ENCODE measurements at places on chromosomes 1 and 21.
A peak's percentile ranks its signal among the peaks of the same experiment; 100 is the strongest.

DNA sequence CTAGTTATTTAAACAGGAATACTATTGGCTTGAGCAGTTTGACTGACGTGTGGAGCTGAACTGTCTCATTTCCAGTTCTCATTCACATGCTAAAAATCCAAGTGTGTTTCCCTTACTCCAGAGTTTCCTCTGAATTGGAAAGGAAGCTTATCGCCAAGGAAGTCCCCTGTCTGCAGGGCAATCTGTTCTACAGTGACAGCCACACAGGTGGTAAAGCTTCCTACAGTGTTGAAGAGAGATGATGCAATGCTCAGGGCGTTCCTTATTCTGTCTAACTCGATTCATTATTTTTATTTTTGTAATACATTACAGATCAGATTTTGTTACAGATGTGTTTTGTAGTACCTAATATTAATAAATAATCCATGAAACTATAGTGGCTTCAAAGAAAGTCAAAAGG, 41.3 kb downstream of the ADAMTS5 start:
- DNase-seq, result no peak

GRCh38 chr1:56450004-56450666, 129.2 kb downstream of the PLPP3 start:
- DNase-seq, result no peak

GRCh38 chr21:45920824-45921600, 60.6 kb upstream of the COL6A1 start:
- no peak for DNase-seq

DNA sequence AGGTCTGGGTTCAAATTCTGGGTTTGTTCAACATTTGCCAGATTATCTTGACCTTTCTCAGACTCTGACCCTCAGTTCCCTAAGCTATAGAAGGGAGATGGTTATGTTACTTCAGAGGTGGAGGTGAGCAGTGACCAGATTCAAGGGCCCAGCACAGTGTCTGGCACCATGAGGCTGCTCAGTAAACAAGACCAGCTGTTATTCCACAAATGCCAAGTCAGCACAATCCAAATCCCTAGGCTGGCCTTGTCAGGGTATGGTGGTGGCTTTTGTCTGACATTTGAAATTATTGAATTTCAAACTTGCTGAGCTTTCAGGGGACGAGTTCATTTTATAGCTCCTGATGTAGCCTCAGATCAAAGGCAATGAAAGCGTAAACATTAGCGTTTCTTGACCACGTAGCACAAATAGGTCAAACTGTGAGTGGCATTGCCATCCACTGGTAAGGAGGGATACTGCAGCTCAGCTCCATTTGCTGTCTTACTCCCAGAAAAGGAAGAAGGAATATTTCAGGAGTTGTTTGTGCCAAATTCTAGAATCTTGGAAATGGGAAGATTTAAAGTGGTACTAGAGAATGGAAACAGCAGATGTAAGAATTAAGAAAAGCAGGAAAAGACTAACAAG, 94.3 kb upstream of the EDN2 start:
- DNase-seq, result no peak

GRCh38 chr1:180528868-180529470, 26.6 kb upstream of the ACBD6 start:
- no peak for DNase-seq

GRCh38 chr1:87867626-87868025, 538.9 kb downstream of the LMO4 start:
- DNase-seq, result no peak

DNA sequence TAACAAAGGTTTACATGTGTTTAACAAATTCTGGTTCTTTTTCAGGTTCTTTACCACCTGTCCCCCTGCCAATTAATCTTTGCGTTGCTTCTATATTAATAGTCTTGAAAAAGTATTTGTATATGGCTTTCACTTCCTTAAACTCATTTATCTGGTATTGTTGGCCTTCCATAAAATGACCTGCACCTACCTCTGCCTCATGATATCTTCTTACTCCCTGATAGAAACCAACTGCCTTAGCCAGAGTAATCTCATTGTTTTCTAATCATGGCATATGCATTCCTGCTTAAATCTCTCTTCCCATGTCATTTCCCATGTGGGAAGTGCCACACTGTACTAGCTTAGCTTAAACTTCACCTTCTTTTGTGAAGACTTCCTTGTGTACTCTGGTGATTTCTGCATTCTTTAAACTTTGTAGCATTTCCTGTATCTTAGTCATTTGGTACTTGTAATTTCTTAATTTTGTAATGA, 8.7 kb downstream of the SMG7 start:
- DNase-seq, result no peak

GRCh38 chr1:179229214-179230140, at the start of gene ABL2:
ABL2 (minus strand) TSS chr1:179229677; CDS start chr1:179229397, 280 bp downstream.
- DNase-seq, result peak; percentile 56

- no peak for DNase-seq
Measured at GRCh38 chr1:61332796-61333195, 250.4 kb downstream of the NFIA start.

DNA sequence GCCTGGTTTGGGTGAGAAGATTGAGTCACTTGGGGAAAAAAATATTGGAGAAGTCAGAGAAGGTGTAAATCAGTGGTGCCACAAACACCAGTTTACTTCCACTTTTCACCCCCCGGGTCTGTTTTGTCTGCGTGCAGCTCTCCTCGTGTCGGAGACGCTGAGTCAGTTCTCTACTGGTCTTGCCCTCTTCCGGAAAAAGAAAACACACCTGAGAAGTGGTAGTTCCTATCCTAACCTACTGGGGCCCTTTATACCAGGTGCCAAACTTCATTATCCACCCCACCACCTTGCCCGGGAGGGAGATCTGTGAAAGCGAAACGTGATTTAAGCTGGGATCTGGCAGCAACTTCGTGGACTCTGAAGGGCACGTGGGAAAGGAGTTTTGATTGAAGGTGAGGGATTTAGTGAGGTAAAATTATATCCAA, 855 bp upstream of the IVNS1ABP start:
- peak; percentile 37 for DNase-seq

DNA sequence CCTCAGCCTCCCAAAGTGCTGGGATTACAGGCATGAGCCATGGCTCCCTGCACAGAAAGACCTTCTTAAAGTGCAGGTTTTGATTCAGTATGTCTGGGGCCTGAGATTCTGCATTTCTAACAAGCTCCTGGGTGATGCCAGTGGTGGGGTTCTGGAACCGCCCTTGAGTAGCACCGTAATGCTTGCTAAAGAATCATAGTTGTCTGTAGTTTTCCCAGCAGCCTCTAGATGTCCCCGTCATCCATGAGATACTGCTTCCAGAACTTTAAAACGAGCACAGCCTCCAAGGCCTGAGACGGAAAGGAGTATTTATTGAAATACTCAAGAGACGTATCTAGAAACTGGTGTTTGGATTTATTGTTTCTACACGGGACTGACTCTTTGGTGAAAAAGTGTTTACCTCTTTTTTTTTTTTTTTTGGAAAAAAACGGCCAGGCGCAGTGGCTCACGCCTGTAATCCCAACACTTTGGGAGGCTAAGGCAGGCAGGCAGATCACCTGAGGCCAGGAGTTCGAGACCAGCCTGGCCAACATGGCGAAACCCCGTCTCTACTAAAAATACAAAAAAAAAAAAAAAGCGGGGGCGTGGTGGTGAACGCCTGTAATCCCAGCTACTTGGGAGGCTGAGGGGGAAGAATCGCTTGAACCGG, 2.6 kb upstream of the TOR3A start:
- DNase-seq, result peak; percentile 71

DNA sequence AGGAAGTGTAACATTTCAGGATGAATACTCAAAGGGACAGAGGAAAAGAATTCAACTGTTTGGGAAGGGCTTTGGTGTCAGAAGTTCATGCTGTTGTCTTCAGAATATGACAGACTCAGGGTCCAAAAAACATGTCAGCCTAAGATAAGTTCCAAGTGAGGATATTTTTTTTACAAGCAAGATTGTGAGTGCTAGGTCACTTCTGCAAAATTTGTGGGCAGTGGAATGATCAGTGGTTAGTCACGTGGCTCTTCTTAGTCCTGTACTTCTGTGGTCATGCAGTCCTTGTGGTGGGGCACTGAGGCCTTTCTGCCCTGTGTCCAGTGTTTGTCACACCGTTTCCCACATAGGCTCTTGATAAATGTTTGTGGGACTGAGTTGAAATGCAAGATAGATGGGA, 5.2 kb downstream of the RGL1 start:
- DNase-seq, result no peak

- no peak for DNase-seq
Measured at GRCh38 chr1:244303610-244303969, 148.1 kb downstream of the ADSS2 start.

DNA sequence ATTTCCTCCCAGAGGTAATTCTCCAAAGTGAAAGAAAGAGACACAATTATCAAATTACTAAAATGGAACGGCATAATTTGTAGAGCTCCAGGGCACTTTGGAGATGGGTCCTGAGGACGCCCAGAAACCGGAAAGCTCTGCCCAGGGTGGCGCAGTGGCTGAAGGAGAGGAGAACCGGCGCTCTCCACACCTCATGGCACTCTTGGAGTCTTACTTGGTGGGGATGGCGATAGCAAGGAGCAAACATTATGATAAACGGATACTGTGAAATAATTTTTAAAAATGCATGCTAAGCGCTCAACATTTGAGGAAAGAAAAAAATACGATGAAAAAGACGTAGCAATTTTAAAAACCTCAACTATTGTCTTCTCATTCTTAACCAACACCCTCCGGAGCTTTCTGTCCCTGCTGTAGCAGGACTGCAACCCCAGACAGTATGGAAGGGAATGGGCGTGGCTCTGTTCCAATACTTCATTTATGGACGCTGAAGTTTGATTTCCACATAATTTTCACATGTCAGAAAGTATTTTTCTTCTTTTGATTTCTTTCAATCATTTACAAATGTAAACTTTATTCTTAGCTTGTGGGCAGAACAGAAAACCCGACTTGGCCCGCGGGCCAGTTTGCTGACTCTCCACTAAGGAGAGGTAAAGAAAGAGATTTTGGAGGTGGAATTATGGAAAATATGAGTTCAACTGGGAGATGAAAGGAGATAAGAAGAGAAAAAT, 1.1 kb downstream of the S100A11 start:
- DNase-seq, result no peak

- DNase-seq, result no peak
Measured at GRCh38 chr1:31580513-31580870, 4.2 kb downstream of the TINAGL1 start.

DNA sequence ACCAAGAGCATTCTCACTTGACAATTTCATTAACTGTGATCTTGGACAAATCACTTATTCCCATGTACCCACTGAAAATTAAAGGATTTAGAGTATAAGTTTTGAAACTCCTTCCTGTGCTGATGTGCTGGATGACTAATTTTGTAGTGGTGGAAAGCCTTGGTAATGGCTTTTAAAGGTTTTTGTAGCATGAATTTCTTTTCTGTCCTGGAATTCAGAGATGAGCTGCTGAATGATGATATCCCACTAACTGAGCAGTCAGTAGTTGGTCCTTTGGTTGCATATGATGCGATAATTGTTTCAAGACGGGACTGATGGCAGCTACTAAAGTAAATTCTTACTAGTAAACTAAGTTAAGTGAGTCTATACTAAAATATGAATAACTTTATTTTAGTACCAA, 5.2 kb downstream of the RPL5 start:
- DNase-seq, result no peak

DNA sequence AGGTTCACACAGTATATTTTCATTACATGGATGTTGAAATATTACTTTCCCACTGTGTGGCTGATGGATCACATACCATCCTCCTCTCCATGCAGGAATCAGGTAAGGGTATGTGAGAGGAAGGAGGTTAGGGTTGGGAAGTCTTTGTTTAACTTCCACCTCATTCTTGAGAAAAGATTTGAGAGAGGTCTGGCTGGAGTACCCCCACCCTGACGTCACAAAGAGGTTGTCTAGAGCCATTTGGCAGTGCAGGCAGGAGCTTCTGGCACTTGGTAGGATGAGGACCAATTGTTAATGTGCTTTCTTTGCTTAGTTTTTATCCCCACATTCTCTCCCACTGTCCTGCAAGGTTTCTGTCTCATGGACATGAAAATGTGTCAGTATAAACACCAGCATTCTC, 356.6 kb downstream of the DSCAM start:
- DNase-seq, result no peak

- peak; percentile 4 for DNase-seq
Measured at GRCh38 chr1:99397029-99397428, 132.7 kb downstream of the PLPPR4 start.

GRCh38 chr1:160432371-160432786, 32.0 kb downstream of the VANGL2 start:
- DNase-seq, result no peak

DNA sequence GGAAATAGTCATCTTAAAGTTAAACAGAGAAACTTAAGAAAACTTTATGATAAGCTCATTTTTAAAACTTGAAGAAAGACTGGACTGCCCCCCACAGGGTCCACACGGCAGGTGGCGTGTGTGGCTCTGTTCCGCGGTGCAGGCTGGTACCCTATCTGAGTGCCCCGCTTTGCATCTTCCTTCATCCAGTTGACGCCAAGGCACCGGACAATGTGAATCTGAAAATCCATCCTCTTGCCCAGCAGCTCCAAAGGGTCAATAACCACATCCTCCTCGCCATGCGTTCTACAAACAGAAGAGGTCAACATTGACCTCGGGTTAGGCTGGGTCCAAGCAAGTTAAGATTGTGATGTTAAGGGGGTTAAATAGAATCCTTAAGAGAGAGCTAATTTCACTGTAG, 54.5 kb downstream of the SCCPDH start:
- no peak for DNase-seq

DNA sequence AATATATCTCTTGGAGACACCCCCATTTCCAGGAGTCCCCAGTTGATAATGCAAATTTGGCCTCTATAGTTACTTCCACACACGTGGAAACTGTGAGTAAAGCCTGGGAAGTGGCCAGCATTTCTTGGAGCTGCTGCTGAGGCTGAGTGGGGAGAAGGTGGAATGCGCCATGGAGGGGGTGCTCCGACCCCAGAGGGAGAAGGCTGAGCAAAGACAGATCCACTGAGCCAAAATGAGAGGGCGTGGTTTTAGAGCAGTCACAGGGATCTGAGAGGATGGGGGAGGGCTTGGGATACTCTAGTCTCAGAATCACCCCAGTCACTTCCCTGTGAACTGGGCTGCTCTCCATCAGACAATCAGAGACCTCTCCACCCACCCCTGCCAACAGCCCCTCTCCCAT, 38.7 kb downstream of the TRIM62 start:
- no peak for DNase-seq

GRCh38 chr1:94240822-94241221, 3.4 kb upstream of the ARHGAP29 start:
- DNase-seq, result peak; percentile 39

- no peak for DNase-seq
Measured at GRCh38 chr1:58900396-58900795, 116.5 kb upstream of the JUN start.

- DNase-seq, result no peak
Measured at GRCh38 chr1:78003070-78003746, 1.5 kb upstream of the DNAJB4 start.
